ENCODE measurements at places on chromosomes 7 and 10. TPM values are rescaled to one million over a fixed set of nuclear protein-coding genes. Genes with fewer than 3 reads are reported as not detected.

Gene SEMA3D
- 14.4 TPM for polyA plus RNA-seq

Gene NET1
- polyA plus RNA-seq: 122 TPM

Gene PNLIPRP3
- not detected for polyA plus RNA-seq

Gene ARHGAP22
- polyA plus RNA-seq: 2.7 TPM

Gene DRGX
- 0.78 TPM for polyA plus RNA-seq

Gene MGAM2
- polyA plus RNA-seq: 53.8 TPM

Gene SLC26A5
- 0.09 TPM for polyA plus RNA-seq

Gene PDCD11
- polyA plus RNA-seq: 23.8 TPM
